ENCODE measurements at places on chromosomes 1 and 21. TPM values are rescaled to one million over a fixed set of nuclear protein-coding genes. Genes with fewer than 3 reads are reported as not detected.

WNT2B gene
- total RNA-seq: 4.7 TPM

ATP13A2 gene
- 66.8 TPM for total RNA-seq

YTHDF2 gene
- 46.5 TPM for total RNA-seq

NBPF4 gene
- total RNA-seq: not detected

KISS1 gene
- not detected for total RNA-seq

Measured in smooth muscle cell of the pulmonary artery (primary cell).